ENCODE measurements at places on chromosomes 12 and 14.

GRCh38 chr12:123062681-123063486 lies 82.4 kb downstream of the ARL6IP4 start:
- ATAC-seq = peak; percentile 87

- no peak for ATAC-seq
These were observed 503.0 kb upstream of the LMO3 start for GRCh38 chr12:17108877-17109541.

DNA sequence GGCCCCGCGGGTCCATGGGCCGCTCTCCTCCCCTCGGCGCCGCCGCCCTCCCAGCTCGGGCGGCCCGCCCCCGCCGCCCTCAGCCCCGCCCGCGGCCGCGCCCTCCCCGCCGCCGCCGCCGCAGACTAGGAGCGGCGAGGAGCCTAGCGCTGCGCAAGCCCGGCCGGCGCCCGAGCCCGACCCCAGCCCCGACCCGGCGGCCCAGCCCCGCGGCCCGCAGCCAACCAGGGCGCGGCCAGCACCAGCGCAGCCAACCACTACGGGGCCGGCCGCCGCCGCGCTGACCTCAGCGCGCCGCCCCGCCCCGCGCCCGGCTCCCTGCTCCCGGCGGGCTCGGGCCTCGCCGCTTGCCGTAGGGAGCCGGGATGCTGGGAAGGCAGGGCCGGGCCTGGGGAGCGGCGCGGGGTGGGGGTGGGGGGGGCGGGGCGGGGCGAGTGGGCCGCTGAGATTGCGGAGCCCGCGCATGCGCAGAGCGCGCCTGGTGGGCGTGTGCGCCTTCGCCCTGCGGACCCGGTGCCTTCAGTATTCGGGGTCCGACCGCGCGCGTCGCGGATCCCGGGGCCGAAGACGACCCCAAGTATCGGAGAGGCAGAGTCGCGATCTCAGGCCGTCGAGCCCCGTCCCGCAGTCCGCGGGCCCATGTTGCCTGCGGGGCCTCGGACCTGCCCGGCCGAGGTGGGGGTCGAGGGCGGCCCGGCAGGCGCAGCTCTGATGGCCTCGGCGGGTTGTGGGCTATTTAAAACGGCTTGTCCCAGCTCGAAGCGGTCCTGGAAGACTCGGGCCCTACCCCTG lies at the start of gene CDC42BPB:
Gene CDC42BPB (minus strand): TSS at position 178 of the 792 bp plus-strand sequence. CDS start 376 bp downstream, outside the sequence.
- ATAC-seq = peak; percentile 86

DNA sequence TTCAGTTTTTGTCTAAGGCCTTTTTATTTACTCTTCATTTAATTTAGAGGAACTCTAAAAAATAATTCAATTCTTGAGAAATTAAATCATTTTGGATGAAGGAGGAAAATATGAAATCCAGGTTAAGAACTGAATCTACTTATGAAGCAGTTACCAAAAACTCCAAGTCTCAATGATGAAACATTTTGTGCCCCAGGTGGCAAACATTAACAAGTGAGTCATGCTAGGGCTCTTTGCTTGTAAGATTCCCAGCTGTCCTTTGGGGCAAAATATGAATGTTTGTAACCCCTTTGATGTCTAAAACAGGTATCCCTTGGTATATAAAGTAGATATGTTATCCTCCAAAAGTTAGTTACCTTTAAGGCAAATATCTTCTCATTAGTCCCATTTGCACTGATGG lies 202.4 kb downstream of the NEDD1 start:
- ATAC-seq = no peak

GRCh38 chr14:68539789-68540188 lies 253.1 kb downstream of the ZFP36L1 start:
- ATAC-seq = no peak

DNA sequence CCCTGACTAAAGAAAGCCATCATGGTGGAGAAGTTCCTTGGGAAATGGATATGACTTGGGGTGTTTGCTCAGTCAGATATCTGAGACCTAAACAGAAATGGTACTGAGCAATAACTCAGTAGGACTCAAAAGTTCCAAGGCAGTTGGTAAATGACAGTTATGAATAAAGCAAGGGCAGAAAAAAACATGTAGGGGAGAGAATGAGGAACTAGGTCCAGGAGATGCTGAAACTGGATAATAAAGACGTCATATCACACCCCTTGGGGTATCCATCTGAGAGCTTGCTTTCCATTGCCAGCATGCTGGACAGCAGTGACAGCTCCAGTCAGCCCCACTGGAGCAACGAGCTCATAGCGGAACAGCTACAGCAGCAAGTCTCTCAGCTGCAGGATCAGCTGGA lies 37.5 kb downstream of the RPGRIP1 start:
- no peak for ATAC-seq

GRCh38 chr12:116278667-116279066 lies 1.2 kb upstream of the MED13L start:
- ATAC-seq = no peak

GRCh38 chr12:100533376-100533775 lies 40.1 kb upstream of the GAS2L3 start:
- ATAC-seq = no peak

- ATAC-seq = no peak
These were observed 214.8 kb downstream of the MSRB3 start for GRCh38 chr12:65492998-65493912.

DNA sequence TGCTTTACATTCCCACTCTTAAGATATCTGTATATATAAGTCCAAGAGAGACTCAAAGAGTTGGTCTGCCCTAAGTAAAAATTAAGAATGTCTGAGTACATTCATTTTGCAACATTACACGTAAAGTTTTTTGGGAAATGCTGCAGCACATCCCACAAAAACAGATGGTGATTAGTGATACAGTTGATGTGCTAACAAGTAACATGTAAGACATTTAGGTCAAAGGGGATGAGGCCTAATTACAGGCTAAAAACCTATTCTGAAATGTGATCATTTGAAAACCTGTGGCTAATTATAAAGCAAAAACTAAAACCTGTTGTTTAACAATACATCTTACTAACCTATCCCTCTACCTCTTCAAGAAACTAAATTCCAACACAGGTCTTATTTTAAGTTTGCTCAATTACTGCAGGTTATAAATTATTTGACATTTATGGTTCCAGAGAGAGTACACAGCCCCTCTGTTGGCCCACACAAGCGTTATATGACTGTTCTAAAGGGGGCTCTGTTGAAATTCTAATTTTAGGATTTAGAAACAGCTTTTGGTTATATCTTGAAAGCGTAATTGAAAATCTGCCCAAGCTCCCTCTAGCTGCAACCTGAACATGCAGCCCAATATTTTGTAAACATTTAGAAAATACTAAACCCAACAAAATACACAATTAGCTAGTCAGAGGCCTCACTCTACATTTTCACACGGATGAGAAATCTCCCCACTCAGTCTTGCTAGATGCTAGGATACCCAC lies 42.9 kb downstream of the BRAP start:
- no peak for ATAC-seq

All from SK-N-SH treated with all-trans-retinoic acid at 6 μM for 48 hours (cell line).